ENCODE measurements at places on chromosomes 5 and 9. TPM values are rescaled to one million over a fixed set of nuclear protein-coding genes. Genes with fewer than 3 reads are reported as not detected.

CDC20B gene
- not detected for total RNA-seq

GFPT2 gene
- total RNA-seq, result 26.7 TPM

FOXD4 gene
- 0.26 TPM for total RNA-seq

SLC27A6 gene
- total RNA-seq, result 0.26 TPM

HTR4 gene
- total RNA-seq, result not detected

GAS1 gene
- total RNA-seq, result 7.4 TPM

PCDHA4 gene
- 1.2 TPM for total RNA-seq

STPG3 gene
- not detected for total RNA-seq

MCC gene
- 41.3 TPM for total RNA-seq

MPDZ gene
- total RNA-seq, result 59.1 TPM

SLC45A2 gene
- under 0.01 TPM for total RNA-seq

WNK2 gene
- under 0.01 TPM for total RNA-seq

PCDHB14 gene
- total RNA-seq, result 0.77 TPM

ACTBL2 gene
- under 0.01 TPM for total RNA-seq

ESM1 gene
- total RNA-seq, result 1.8 TPM

BAAT gene
- not detected for total RNA-seq

WDR38 gene
- not detected for total RNA-seq

RNF208 gene
- total RNA-seq, result 0.33 TPM

FGF10 gene
- total RNA-seq, result 110 TPM

CD180 gene
- not detected for total RNA-seq

CBY3 gene
- total RNA-seq, result not detected

NCS1 gene
- total RNA-seq, result 52.0 TPM
